ENCODE measurements at places on chromosomes 13 and 19.

GRCh38 chr13:82625717-82626116 is 1256.6 kb downstream of the SLITRK1 start:
- no peak for DNase-seq

DNA sequence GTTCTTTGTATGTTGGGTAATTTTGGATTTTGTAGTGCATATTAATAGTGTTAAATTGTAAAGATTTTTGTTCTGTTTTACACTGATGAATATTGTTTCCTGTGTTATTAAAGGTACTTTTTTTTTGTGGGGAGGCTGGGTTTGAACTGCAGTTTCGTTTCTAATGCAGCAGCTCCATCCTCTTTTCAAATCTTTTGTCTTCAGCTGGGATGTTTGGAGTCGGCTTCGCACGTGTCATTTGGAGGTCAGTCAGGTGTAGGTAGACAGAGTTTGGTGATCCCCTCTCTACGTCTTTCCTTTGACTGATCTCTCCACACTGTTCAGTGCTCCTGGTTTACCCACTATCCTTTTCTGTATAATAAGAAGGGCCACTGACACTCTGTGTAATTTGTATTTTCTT is 30.3 kb downstream of the TDRD3 start:
- DNase-seq, result no peak

DNA sequence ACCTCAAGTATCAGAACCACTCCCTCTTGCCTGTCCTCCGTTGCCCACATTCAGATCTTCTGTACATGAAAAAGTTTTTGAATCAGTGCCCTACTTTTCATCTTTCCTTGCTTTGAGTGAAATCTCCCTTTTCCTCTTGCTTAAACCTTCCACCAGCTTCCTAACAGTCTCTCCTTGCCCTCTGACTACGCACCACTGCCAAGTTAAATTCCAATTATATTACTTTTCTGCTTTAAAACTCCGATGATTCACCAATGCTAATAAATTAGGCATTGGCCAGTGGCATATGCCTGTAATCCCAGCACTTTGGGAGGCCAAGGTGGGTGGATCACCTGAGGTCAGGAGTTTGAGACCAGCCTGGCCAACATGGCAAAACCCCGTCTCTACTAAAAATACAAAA is 30.7 kb upstream of the RFXAP start:
- DNase-seq, result peak; percentile 81

GRCh38 chr13:19991531-19991930 is 33.0 kb downstream of the ZMYM2 start:
- DNase-seq, result no peak

DNA sequence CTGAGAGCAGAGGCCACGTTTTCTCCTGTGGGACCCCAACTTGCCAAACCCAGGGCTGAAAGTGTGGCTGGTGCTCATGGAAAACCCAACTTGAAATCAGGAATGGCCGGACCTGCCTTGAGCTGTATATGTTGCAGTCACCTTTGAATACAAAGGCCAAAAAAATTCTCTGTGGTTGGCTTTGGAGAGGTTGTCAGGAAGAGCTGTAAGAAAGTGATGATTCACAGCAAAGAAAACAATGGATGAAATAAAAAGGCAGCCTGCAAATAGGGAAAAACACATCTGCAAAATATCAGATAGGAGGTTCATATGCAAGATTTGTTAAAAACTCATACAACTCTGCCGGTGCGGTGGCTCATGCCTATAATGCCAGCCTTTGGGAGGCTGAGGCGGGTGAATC is 715.8 kb downstream of the UQCRFS1 start:
- peak; percentile 38 for DNase-seq

DNA sequence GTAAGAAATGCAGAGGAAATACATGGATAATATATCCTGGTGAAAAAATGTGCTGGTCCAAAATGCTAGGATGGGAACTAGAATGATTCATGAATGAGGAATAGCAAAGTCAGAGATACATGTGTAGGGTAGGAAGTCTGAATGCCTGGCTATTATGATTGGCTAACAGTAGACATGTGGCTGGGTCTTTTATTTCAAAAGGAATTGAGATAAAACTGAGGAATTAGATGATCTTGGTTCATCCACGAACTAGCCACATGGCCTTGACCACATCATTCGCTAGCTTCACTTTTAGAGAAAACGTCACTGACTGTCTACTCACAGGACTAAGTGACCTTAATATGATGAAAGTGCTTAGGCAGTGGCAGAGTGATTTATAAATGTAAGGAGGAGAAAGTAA is 103.1 kb downstream of the TRPC4 start:
- DNase-seq, result no peak

GRCh38 chr19:40691421-40692211 is 1.2 kb upstream of the NUMBL start:
- DNase-seq, result no peak

GRCh38 chr13:105389373-105389772 is 1146.1 kb downstream of the EFNB2 start:
- DNase-seq, result no peak

DNA sequence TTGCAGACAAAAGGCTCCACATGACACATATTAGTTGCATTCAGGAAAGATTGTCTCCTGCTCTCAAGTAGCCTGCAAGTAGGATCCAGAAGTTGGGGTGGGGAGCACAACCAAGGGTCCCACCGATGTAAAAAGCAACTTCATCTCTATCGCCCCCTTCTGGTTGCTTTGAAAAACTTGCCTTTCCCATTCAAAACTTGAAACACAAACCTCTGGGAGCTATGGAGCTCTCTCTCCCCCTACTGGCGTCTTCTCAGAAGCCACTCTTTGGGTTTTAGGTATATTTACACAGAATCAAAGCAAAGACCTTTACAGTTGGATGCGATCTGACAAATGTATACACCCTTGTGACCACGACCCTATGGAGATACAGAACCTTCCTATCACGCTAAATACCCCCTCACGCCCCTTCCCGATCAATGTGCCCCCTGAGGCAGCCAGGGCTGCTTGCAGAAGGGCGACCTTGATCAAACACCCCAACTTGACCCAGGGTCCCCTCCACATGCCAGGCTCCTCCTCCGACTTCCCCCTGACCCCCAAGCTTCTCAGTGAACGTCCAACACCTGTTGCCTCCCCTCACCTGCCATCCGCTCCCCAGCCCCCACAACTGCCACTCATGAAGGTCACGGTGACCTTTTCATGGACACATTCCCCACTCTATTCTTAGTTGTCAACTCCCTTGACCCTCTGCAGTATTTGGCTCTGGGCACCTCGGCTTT is 10.1 kb downstream of the NOSIP start:
- DNase-seq, result peak; percentile 68

DNA sequence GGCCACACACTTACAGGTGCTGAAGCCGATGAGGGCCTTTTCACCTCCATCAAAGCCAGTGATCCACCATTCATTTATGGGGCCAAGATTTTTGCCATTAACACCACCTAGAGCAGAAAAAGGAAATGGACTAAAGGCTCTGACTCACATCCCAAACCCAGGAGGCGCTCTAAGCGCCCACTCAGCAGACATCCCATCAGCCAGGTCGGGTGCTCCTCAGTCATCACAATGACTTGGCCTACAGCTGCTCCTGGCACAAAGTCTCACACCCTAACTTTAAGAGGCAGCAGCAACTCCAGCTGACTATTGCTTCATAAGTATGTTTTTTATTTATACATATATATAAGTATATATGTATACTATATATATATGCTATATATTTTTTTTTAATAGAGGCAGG is 36.1 kb upstream of the EIF3G start:
- no peak for DNase-seq

- no peak for DNase-seq
Measured at GRCh38 chr13:46712524-46712923, 84.4 kb downstream of the ESD start.

- DNase-seq, result peak; percentile 34
Measured at GRCh38 chr19:13952931-13953531, 722 bp downstream of the DCAF15 start.

GRCh38 chr19:45687599-45687998 is 4.2 kb downstream of the SNRPD2 start:
- DNase-seq, result no peak

DNA sequence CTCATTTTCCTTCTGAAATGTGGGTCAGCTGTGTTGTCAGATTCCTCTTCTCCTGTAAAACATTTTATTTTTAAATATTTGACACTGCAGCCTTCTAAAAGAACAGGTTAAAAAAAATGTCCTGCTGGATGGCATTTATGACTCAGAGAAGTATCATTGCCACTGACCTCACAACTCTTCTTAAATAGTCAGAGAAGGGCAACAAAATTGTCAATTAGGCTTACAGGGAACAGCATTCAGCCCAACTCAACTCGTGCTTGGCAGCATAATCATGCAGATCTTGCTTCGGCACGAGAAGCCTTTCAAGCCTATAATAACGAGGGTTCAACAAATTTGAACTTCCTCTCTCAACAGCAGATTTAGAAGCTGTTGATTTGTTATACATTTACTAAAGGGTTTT is 296.7 kb upstream of the DACH1 start:
- DNase-seq, result peak; percentile 15

DNA sequence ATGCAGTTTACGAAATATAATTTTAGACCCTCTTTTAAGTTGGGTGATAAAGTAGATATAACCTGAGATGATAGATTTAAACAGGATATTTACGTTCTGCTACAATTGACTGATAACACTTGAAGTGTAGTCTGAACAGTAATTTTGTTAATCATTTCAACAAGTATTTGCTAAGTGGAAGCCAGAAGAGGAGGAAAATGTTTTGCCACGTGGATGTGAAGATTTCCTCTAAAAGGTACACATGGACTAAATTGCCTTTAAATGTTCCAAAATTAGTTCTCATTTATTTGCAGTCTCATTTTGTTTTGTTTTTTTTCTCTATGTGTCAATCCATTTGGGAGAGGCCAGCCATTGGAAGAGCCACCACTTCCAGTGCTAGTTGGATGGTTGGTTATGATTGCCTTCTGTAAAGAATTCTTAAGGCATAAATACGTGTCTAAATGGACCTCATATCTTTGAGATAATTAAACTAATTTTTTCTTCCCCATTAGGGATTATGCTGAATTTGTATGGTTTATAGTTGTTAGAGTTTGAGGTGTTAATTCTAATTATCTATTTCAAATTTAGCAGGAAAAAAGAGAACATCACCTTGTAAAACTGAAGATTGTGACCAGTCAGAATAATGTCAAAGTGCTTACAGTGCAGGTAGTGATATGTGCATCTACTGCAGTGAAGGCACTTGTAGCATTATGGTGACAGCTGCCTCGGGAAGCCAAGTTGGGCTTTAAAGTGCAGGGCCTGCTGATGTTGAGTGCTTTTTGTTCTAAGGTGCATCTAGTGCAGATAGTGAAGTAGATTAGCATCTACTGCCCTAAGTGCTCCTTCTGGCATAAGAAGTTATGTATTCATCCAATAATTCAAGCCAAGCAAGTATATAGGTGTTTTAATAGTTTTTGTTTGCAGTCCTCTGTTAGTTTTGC is 2.8 kb downstream of the MIR17HG start:
- no peak for DNase-seq

DNA sequence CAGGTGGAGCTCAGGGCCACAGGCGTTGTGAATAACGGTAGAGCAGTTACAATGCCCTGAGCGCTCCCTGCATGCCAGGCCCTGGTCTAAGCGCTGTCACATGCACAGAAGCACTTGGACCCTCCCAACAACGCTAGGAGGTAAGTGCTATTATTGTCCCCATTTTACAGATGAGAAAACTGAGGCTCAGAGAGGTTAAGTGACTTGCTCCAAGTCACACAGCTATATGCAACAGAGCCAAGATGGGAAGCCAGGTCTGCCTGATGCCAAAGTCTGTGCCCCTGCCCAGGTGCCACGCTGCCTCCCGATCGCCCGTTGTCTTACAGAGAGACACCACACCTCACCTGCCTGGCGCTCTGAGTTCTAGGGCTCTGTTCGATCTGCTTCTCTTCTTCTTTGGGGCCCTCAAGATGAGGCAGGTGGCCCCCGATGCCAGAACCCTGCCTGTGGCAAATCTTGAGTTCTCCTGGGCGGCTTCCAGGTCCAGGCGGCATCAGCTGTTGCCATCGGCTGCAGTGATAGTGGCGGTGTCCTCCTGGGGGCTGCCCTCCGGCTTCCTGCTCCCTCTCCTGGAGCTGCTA is 20.0 kb downstream of the YIPF2 start:
- DNase-seq, result no peak

GRCh38 chr13:32669030-32669646 is 82.9 kb downstream of the PDS5B start:
- peak; percentile 9 for DNase-seq

DNA sequence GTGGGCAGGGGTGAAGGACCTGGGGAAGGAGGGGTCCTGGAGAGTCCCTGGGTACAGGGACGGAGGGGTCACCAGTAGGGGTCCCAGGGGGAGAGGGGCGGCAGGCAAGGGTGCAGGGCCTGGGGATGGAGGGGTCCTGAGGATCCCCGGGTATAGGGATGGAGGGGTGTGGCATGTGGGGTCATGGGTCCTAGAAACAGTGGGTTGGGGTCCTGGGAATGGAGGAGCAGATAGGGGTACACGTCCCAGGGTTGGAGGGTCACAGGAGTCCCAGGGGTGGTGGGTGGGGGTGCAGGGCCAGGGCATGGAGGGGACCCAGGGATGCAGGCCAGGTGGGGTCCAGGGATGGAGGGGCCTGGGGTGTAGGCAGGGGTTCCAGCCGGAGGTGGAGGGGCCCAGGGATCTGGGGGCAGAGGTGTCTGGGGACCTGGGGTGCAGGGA is 1.4 kb downstream of the BTBD2 start:
- DNase-seq, result no peak

GRCh38 chr13:77521595-77522367 is 13.7 kb upstream of the SCEL start:
- peak; percentile 62 for DNase-seq

DNA sequence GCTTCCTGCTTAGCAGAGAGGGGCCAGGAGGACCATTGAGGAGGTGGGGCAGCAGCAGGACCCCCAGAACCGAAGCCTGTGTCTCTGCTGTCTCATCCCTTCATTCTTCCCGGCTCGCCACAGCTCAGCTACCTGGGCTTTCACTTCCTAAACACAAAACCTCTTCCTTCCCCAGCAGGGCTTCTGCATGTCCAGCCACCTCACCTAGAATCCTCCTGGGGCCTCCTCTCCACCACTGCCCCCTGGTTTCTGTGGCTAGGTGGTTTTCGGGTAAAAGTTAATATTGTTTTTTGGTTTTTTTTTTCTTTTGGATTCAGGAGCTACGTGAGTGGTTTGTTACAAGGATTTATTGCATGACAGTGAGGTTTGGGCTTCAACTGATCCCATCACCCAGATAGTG is 61.8 kb upstream of the PABPC3 start:
- no peak for DNase-seq

GRCh38 chr13:49066856-49067255 is 91.1 kb downstream of the FNDC3A start:
- no peak for DNase-seq

DNA sequence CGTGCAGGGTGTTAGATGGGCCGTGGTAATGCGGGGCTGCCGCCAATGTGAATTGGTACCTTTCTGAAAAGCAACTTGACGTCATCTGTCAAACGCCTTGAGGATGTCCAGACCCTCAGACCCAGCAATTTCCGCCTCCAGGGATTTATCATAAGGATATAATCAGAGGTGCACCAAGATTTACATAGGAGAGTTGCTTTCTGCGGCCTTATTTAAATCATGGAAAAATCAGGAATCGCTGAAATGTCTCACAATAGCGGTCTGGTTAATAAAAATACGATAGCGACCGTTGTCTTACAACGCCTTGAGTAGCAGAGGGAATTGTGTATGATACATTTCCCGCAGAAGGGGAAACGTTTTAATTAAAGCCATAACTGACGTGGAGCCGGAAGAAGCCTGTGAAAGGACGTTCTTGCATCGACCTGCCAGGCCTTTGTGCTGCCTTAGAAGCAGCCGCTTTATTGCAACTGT is 32.3 kb upstream of the NDUFS7 start:
- no peak for DNase-seq

All from RCC 7860 (cell line).